ENCODE measurements at places on chromosomes 11 and 22.

- DNase-seq = no peak
Measured at GRCh38 chr11:13760115-13760514, 91.6 kb downstream of the FAR1 start.

DNA sequence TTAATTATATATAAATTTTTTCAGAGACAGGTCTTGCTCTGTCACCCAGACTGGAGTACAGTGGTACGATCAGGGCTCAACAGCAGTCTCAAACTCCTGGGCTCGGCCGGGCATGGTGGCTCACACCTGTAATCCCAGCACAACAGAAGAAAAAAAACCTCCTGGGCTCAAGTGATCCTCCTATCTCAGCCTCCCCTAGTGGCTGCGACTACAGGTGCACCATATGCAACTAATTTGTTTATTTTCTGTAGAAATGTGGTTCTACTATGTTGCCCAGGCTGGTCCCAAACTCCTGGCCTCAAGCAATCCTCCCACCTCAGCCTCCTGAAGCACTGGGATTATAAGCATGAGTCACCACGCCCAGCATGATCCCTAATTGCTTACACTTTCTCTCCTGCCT, 56.1 kb upstream of the SLC35C1 start:
- DNase-seq = no peak

DNA sequence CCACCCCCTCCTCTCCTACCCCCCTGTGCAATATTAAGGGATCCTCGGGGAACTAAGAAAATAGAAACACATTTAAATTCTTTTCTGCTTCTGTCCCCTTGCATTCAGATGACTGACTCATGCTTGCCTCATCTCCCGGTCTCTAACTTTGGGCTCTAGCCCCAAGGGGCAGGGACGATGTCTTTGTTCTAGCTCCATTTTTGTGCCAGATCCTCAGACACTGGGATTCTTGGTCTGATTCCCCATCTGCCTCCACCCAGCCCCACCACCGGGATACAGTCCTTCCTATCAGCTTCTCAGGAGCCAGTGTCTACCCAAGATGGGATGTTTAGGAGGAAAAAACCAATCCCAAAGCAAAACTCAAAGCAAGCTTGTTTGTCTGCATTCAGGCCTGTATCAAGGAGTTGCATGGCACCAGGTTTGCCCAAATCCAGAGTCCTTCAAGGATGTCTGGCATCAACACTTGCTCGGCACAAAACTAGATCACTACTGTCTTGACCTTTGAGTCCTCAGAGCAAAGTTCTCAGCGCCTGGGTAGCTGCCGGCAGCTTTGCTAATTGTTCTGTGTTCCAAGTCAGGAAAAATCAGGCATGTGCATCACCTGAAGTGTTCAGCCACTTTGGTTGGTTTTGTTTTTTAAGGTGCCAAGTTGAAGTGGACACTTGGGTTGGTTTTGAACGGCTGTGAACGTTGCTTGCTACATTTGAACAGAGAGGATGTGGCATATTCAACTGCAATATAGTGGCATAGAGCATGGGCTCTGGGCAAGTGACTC, 212.8 kb downstream of the DSCAML1 start:
- DNase-seq = no peak

GRCh38 chr22:42397332-42398249, 34.6 kb downstream of the NFAM1 start:
- DNase-seq = no peak

DNA sequence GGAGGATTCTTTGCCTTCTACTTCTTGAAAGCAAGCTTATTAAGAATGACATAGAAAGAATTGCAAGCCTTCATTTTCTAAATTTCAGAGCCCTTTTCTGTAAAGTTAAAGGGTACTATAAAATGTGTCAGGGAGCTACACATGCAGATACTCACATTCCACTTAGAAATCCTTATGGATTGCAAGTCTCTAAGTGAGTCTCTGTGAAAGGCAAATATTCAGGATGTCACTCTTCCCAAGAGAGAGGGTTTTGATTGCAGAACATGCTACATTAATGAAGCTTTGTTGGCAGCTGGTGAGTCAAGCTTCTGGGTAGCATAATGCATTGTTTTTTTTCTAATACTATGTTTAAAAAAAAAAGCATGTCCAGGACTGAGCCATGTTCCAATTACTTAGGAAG, 369.2 kb downstream of the DCDC1 start:
- DNase-seq = no peak

DNA sequence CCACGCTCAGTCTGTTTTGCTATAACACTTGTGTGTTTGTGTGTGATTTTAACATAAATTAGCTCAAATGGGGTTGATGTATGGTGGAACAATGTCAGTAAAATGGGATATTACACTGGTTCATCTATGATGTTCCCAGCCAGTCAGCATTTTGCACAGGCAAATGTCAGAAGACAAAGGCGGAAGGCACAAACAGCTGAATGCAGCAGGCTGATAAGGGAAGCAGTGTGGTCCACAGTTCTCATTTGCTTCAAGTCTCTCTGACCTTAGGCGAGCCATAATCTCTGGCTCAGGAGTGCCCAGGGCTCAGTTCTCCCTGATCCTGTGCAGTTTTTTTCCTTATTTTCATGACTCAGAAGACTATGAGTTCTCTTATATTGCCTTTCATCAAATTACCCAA, 102.7 kb downstream of the FAR1 start:
- no peak for DNase-seq

DNA sequence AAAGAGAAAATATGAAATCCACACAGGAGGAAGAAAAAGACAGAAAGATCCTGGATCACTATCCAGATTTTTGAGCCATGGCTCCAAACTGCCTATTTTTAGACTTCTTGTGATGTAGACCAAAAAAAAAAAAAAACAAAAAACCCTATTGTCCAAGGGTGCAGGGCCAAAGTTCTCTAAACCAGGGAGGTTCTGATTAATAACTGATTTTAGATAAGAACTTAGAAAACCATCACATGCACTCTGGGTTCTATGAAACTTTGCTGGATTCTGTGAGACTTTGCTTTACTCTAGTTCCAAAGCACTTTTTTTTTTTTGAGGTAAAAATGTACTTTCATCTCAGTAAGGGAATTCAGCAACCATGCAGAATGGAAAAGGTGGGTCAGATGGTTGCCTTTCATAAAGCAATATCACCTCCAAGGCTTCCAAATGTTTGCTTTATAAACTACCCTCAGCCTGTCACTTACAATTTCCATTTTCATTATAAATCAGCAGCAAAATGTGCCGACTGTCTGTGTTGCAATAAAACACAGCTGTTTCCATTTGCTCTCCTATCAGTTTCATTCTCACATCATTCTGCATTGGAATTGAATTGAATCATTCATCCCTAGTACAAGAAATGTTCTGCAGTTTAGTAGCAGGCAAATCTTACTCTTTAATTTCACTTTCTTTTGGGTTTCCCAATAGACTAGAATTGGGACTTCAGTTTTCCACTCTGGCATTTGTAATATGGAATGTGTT, 1584.3 kb upstream of the RAG2 start:
- DNase-seq = no peak

DNA sequence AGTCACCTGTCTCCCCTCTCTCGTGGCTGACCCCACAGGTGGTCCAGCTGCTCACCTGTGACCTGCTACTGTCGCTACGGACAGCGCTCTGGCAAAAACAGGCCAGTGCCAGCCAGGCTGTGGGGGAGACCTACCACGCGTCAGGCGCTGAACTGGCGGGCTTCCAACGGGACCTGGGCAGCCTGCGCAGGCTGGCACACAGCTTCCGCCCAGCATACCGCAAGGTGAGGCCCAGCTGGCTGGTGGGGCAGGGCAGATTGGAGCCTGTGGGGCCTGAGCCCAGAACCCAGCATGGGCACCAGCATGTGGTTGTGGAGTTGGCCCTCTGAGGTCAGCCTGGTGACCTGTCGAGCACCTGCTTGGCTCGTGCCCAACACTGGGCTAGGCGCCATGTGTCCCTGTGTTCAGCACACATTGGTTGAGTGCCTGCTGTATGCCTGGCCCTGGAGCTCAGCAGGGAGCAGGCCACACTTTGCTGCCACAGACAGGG, 11.9 kb downstream of the SHISA8 start:
- DNase-seq = no peak

DNA sequence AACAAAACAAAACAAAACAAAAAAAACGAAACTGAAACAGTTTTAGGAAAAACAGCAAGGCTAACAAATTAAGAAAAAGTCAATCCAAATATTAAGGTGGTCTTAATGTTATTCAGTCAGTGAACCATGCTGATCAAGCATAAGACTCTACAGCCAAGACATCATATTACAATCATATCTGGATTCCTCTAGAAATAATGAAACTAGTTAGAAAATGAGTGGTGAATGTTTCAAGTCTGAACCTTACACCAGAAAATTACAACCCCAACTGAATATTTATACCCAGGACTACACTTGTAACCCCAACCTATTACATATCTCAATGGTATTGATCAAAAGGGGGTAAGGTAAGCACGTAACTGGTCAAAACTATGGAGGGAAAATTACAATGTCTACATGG, 48.8 kb downstream of the ACAT1 start:
- no peak for DNase-seq
